Activated CD4-positive, alpha-beta T cell treated with anti-CD3 and anti-CD28 coated beads for 48 hours (primary cell): ENCODE measurements at places on chromosomes 3 and 15.

DNA sequence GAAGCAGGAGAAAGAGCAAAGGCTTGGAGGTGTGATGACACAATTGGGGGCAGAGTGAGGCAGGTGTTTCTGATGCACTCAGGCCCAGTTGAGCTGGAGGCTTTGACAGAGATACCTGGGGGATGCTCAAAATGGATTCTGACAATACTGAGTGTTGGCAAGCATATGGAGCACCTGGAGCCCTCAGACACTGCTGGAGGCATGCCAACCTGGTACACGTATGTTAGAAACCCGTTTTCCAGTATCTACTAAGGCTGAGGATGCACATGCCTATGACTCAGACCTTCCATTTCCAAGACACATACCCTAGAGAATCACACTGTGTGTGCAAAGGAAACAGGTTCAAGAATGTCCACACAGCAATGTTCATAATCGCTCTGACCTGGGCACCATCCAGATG lies 58.7 kb downstream of the WNT7A start:
- no peak for DNase-seq

- DNase-seq: no peak
Observed at GRCh38 chr15:80689716-80690115, 5.4 kb upstream of the ABHD17C start.

DNA sequence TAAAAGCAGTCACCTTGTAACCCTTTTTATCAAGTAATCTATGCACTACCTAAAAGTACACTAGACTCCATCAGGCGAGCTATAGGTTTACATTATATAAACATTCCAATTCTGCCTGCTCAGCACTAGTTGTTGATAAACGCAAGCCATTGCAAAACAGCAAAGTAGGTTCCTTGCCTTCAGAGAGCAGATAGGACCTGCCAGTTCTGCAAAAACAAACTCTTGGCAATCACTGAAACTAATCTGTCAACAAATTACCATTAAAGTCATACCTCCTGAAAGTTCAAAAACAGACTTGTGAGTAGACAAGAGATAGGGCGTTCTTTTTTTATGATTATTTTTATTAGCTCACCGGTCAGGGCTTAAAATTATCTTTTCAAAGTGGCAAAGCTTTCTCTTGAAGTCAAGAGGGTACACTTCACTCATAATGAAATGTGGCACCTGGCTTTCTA lies 392.5 kb downstream of the FOXP1 start:
- no peak for DNase-seq

- no peak for DNase-seq
Observed at GRCh38 chr3:6803619-6804018, 57.3 kb upstream of the GRM7 start.

DNA sequence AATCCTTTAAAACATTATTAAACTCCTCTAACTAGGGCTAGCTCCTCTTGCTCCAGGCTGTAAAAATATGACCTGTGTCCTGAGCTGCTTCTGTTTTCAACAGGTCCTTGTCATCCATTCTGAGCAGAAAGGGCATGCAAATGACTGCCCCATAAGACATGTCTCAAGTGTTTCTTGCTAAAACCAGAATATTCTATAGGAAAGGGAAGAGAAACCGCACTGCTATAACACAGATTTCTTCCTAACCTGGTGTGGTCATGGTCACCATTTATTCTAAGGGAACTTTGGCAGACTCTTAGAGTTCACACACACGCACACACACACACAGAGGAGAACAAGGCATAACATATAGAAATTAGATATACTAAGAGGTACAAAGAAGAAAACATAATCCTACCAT lies 34.2 kb upstream of the B3GNT5 start:
- no peak for DNase-seq

DNA sequence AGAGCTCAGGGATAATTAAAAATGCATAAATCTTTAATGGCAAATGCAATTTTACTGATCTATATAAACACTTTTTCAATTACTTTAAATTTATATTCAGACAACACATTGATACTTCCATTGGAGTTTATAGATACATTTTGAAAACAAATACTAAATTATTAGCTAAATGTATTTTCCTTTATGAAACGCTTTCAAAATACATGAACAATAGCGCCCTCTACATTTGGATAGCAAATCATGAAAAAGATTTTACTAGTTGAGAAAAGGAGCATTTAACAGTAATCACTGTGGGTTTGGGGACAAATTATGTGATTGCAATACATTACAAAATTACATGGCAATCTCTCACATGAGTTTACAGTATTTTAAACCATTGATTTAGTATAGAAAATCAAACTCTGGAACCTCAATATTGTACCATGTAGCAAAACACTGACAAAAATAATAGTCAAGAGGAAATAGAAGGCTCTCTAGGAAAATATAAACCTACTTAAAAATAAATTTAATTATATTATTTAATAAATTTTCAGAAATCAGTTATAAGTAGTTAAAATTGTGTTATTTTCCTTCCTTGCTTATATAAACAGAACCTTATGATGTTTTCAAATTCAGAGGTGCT lies 207.9 kb downstream of the ZIC1 start:
- DNase-seq: no peak

- DNase-seq: no peak
Observed at GRCh38 chr3:112503304-112503972, 4.2 kb upstream of the BTLA start.

DNA sequence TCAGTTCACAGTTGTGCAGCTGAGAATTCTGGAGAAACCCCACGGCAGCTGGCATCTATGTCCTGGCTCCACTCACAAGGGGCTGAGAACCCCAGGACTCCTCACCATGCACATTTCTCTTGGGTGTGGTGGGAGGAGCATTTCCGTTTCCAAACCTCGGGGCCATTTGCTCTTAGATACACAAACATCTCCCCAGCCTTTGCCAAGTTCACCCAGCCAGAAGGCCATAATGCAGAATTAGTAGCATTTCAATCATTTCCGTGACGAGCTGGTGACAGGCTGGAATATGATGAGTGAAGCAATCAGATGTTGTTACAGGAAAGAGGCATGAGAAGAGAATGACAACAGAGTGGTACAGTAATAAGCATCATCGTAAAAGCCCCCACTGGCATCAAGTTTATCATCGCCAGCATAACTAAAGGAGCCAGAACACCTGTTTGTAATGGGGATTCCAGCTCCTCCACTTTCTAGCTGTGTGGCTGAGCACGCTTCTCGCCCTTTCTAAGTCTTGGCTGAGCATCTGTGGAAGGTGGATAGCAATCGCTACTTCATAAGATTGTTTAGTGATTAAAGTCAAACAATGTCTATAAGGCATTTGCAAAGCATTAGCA lies 82.0 kb downstream of the LIPC start:
- no peak for DNase-seq

DNA sequence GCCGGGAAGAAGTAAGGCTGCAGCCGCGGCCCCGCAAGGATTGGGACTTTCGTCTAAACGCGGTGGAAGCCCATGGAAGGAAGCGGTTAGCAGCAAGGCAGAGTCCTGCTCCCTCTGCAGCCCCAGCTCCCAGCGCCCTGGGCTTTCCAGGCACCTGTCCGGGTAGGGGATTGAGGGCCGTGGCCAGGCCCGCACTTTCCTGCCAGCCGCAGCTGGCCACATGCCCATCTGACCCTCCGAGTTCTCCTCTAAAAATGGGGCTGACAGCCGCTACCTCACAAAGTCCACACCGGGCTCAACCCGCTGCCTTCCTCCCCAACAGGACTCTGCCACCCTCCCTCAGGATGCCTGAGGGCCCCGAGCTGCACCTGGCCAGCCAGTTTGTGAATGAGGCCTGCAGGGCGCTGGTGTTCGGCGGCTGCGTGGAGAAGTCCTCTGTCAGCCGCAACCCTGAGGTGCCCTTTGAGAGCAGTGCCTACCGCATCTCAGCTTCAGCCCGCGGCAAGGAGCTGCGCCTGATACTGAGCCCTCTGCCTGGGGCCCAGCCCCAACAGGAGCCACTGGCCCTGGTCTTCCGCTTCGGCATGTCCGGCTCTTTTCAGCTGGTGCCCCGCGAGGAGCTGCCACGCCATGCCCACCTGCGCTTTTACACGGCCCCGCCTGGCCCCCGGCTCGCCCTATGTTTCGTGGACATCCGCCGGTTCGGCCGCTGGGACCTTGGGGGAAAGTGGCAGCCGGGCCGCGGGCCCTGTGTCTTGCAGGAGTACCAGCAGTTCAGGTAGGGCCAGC lies 1.9 kb downstream of the NEIL1 start:
- DNase-seq: no peak

DNA sequence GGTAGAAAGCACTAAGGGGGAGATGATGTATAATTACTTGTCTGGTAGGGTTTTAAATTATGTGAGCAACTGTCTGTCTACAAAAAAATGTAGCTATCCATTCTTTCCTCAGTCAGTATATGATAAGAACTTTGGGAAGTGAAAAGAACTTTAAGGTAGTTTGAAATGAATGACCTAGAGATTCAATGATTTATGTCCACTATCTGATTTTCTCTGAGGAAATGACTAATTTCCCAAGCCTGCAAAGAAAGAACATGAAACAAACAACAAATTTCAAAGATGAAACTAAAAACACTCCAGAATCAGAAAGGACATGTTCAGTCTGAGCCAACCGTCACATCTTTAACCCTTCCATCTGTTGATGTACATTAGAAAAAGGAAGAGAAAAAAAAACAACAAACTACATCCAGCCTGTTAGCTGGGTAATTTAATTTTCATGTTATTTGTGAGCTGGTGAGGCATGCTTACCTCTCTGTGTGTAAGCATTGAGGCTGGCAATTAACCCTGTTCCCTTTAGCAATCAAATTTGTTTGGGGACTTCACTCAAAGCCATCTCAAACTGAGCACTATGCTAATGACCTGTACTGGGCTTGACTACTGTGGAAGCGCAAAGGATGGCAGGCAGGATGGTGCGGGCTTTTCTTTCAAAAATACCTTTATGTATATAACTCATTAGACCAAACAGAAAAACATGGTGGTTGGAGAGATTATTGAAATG lies 220.1 kb downstream of the TUSC7 start:
- no peak for DNase-seq

- DNase-seq: no peak
Observed at GRCh38 chr3:158314426-158315357, 204.8 kb downstream of the RSRC1 start.

GRCh38 chr3:1010228-1010627 lies 82.6 kb upstream of the CNTN6 start:
- DNase-seq: no peak

- no peak for DNase-seq
Observed at GRCh38 chr3:189554868-189555557, 76.2 kb upstream of the TP63 start.

DNA sequence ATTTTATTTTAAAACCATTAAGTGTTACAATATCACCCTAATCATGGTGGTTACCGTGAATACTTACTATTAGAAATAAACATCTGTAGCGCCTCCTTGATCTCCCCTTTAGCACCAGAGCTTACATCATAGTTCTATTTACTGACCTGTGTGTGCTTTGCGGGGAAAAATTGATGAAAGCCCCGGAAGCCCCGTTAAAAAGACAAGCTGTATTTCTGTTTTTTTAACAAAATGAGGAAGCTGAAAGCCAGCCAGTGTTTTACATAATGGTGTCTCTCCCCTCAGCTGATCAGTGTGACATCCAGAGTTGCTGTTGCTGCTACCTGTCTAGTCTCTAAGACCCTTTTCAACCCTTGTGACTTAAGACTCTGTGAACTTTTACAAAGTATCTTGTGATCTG lies 100.8 kb downstream of the OPA1 start:
- no peak for DNase-seq

DNA sequence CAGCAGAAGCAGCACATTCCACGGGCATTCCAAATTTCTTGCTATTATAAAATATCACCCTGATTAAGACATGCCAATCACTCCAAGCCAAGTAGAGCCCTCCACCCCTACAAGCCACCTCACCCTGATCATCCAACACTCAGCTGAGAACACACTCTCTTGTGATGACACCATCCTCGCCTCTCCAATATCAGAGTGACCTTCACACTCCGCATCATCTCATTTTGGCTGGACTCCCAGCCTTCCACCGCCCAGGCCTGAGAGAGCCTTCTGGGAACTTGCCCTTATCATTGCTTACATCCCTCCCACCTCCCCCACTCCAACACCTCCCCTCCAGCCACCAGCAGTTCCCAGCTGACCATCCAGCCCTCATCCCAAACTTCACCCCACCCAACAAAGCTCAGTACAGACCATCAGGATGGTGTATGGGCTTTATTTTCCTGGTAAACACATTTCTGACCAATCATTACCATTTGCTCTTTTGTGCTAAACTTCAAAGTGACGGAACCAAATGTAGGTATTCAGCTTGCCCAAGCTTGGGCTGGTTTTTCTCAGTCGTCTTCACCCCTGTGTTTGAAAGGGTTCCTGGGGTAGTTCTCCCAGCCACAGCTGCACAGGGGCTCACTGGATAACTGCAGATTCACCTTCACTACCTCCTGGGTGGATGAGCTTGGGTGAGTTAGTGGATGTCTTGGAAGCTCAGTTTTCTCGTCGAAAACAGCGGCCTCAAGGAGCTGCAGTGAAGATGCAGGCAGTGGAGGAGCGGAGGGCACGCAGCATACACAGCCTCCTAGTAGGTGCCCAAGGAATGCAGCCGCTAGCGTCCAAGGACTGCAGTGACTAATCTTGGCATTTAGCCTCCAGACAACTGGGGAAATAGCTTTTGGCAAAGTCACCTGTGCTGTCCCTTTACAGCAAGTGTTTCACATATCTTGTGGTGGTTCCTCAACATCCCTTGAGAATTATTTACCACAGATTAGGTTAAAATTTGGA lies 115.1 kb downstream of the LIPC start:
- DNase-seq: no peak

GRCh38 chr3:168591587-168591986 lies 495.9 kb upstream of the GOLIM4 start:
- no peak for DNase-seq

- DNase-seq: no peak
Observed at GRCh38 chr15:89799011-89799911, 15.4 kb downstream of the ANPEP start.

DNA sequence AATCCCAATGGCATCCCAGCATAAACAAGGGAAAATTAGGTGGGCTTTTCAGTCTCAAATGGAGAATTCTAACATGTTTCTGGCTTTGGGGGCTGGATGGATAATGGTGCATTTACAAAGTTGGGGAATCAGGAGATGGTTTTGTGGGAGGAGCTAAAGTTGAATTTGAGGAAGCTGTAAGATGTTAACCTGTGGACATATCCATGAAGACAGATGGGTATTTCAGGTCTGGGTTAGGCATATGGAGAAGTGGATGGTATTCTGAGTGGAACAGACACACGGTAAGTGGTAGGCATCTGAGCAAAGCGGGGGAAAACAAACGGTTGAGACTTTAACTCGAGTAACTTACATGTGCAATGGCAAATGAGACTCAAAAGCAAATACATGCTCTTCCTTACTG lies 1.7 kb upstream of the LMLN start:
- DNase-seq: no peak

GRCh38 chr15:40769274-40770146 lies at the start of gene C15orf62:
Gene C15orf62, plus strand, starts transcription at chr15:40769980. Its CDS starts 516 bp downstream, at chr15:40770496.
- DNase-seq: peak; percentile 72

DNA sequence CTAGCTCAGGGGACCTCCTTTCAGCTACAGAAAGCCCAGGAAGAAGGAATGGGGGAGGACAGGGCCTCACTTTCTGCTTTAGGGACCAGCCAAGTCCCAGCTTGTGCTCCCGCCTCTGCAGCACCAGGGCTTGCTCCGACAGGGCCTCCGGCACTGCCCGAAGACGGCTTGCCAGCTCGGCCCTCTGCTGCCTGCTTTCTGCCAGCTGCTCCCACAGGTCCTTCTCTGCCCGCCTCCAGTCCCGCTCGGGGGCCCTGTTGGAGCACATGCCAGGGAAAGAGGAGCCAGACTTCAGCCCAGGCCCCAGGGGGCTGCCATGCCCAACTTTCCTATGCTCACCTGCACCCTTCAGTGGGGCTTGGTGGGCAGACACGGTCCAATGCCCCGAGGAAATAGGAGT lies 4.3 kb upstream of the CLK3 start:
- DNase-seq: no peak

GRCh38 chr15:67079361-67079760 lies 14.0 kb downstream of the SMAD3 start:
- no peak for DNase-seq

- no peak for DNase-seq
Observed at GRCh38 chr3:31449318-31449717, 83.4 kb upstream of the STT3B start.
